ENCODE measurements at places on chromosomes 13 and 19.

- no peak for DNase-seq
Measured at GRCh38 chr13:51370116-51370515, 30.6 kb downstream of the SERPINE3 start.

DNA sequence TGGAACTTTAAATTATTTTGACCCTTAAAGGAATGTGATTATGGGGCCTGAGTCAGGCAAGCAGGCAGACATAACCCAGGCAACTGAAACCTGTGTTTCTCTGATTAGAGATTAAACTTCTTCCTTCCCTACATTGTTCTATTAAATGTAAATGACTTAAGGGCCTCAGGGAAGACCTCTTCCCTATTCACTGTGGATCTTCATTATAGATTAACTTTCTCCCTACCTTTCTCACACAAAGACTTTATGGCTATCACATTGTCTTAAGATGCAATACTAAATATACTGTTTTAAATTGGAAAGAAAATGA is 8.8 kb upstream of the METTL21C start:
- no peak for DNase-seq

- DNase-seq, result no peak
Measured at GRCh38 chr13:50948601-50949000, 39.0 kb downstream of the RNASEH2B start.

- DNase-seq, result no peak
Measured at GRCh38 chr13:84605927-84606326, 723.7 kb upstream of the SLITRK1 start.

GRCh38 chr19:49328741-49329140 is 3.8 kb upstream of the SLC6A16 start:
- no peak for DNase-seq

DNA sequence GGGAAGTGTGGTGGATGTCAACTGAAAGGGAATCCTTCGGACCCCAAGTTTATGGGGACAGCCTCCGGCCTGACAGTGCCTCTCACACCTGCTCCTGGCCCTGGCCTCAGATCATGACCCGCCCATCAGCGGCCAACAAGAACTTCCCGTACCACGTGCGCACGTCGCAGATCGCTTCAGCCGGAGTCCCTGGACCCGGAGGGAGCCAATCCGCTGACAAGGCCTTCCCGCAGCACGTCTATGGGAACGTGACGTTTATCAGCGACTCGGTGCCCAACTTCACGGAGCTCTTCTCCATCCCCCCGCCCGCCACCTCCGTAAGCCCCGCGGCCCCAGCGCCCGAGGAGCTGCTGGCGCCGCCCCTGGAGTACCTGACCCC is 2.0 kb upstream of the MEGF8 start:
- DNase-seq, result no peak

- DNase-seq, result peak; percentile 39
Measured at GRCh38 chr13:94784066-94784465, 71.7 kb upstream of the SOX21 start.

DNA sequence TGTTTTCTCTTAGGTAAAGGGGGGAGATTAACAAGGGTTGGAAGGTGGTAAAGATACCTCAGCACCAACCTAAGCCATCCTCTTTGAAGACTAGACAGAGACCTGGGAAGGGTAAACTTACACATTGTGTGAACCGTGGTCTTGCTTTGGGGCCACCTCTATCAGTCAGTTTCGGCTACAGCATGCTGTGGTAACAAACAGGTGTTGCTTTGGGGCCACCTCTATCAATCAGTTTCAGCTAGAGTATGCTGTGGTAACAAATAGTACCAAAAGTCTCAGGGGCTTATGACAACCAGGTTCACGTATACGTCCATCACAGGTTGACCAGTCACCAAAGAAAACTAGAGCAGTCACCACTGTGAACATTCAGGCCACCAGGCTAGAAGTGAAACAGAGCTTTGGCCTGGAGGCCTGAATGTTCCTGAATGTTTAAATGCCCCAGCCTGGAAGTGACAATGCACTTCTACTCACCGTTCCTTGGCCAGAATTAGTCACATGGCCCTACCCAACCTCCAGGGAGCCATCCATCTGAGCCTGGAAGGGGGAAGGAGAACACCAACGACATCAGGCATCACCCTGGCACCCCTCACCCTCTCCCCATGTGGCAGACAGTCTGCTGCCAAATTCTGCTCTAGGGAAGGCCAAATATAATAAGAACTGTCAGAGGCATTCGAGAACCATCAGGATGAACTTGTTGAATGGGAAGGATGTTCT is 3.8 kb downstream of the FXYD7 start:
- DNase-seq, result no peak

DNA sequence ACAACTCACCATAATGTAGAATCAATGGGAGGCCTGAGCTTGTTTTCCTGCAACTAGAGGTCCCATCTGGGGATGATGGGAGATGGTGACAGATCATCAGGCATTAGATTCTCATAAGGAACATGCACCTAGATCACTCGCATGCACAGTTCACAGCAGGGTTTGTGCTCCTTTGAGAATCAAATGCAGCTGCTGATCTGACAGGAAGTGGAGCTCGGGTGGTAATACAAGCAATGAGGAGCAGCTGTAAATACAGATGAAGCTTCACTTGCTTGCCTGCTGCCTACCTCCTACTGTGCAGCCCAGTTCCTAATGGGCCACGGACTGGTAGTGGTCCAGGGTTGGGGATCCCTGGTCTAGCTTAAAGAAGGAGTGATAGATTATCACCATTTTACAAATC is 33.0 kb downstream of the KPNA3 start:
- no peak for DNase-seq

DNA sequence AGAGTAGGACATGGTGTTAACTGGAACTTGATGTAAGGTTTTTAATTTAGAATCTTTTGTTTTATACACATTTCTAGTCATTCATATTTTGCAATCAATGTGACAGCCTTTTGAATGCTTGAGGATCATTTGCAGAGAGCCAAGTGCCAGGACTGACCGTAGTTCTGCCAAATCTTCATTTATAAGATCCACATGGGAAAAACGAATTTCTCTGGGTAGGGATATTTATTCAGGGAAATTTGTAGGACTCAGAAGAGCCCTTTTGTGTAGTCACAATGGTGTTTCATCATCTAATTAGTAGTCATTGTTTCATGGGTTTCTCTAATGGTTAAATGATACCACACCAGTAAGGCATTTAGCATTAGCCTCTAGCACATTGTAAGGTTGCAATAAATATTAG is 161.1 kb downstream of the LMO7 start:
- DNase-seq, result no peak

DNA sequence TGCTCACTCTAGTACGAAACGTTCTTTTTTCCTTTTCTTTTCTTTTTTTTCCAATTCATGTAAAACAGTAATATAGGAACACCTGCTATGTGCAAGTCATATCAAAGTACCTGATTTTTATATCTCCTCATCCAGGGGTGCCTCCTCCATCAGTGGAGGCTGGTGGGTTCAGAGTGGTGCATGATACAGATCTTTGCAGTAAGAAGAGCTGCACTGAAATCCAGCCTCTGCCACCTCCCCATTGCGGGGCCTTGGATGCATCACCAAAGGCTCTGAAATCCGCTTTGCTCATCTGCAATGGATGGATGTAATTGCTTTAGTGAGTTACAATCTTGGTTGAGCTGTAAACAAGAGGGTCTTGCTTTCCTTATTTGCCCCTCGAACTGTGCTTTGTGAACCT is 38.3 kb downstream of the GPR12 start:
- DNase-seq, result no peak

GRCh38 chr19:40521276-40521675 is 54.5 kb downstream of the SPTBN4 start:
- DNase-seq, result no peak

DNA sequence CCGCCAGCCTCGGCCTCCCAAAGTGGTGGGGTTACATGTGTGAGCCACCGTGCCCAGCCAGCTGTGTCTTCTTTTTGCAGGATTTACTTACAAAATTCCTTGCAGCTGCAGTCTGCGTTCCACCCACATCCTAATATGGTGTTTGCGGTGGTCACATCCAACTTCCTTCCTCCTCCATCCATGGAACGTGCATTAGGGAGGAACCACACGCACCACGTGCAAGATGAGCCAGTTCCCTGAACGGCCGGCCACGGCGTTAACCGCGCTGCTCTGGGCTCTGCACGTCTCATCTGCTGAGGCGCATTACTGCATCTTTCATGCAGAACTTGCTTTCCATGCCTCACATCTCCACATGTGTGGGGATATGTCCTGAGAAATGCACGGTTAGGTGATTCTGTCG is 13.0 kb upstream of the SIGLEC11 start:
- no peak for DNase-seq

GRCh38 chr19:54188215-54188871 is 1.0 kb downstream of the MBOAT7 start:
- no peak for DNase-seq

DNA sequence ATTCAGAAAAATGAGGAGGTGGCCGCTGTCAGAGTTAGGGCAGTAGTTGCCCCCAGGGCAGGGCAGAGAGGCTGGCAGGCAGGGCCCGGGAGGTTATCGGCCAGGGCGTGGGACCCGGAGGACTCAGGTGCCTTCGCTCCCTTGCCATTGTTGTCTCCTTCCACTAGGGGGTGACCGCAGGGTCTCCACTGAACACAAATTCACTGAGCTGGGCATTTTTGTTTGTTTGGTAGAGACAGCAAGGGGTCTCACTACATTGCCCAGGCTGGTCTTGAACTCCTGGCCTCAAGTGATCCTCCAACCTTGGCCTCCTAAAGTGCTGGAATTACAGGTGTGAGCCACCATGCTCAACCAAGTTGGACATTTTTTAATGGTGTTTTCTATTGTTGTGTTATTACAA is 25.1 kb downstream of the CARS2 start:
- DNase-seq, result no peak

DNA sequence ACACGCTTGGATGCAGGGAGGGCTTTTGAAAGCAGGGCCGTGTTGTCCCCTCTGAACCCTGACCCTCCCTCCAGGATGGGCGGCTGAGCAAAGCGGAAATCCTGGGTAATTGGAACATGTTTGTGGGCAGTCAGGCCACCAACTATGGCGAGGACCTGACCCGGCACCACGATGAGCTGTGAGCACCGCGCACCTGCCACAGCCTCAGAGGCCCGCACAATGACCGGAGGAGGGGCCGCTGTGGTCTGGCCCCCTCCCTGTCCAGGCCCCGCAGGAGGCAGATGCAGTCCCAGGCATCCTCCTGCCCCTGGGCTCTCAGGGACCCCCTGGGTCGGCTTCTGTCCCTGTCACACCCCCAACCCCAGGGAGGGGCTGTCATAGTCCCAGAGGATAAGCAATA is 15.2 kb downstream of the RCN3 start:
- no peak for DNase-seq

- DNase-seq, result no peak
Measured at GRCh38 chr19:13998426-13998825, 7.7 kb downstream of the RFX1 start.

DNA sequence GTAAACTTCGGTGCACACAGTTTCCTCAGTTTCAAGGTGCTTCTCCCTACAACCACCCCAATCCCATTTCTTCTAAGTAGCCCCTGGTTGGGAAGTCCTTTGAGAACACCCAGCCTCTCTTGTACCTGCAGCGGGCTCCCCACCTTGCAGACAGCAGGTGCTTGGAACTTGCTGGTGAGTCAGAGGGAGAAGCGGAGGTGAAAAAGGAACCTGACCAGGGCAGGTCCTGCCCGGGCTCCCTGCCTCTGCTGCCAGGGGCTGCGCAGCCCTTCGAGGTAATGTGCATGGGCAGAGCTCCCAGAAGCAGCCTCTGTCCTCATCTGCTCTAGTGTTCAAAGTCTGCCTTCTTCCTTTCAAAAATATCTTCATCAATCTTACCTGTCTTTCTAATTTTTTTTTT is 274.0 kb upstream of the SOX1 start:
- DNase-seq, result no peak

GRCh38 chr13:48496271-48497161 is 36.4 kb downstream of the RCBTB2 start:
- DNase-seq, result no peak

DNA sequence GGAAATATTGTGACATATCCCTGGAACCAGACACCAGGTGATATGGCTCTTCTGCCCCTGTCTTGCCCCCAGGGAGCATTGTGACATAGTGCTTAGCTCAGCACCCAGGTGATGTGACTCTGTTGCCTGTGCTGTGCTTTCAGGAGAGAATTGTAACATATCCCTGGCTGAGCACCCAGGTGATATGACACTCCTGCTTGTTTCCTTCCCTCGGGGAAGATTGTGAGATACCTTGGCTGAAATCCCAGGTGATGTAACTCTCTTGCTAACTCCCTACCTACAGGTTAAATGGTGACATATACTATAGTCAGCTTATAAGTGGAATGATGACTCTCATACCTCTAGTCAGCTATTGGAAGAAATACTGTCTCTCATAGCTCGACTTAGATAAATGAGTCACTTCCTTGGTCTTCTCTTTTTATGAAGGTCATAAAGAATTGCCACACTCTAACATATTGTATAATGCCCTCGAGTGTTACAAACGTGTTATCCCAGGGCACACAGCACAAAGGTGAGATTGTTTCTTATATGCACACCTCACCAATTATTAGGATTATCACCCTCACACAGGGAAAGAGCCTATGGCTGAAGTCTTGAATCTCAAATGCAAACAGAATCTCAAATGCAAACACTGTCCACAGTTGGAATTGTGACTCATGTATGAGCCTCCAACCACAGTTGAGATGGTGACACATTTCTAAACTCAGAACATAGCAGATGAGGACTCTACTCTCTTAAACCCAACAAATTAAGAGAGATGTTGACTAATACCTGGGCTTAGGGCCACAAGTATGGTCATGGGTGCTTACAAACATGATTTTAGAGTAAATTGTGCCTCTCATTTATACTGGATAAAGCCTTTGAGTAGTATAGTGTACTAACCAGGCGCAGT is 32.7 kb upstream of the ZNF254 start:
- DNase-seq, result no peak

DNA sequence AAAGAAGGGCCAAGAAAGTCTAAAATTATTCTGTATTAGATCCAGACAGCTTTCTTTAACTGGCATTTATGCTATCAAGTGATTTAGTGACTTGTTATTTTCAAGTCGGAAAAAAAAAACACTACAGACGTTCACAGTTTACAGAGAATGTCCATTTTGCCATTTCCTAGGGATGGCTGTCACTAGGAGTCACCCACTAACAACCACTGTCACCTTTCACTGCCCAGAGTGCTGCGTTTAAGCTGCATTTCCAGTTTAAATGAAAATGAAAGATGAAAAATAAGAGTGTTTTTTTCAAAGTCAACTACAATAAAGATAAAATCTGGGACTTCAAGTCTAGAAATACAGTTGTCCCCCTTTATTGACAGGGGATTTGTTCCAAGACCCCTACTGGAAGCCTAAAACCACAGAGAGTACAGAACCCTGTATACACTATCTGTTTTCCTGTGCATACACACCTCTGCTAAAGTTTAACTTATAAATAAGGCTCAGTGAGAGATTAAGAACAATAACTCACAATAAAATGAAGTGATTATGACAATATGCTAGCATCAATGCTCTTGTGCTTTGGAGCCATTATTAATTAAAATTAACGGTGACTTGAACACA is 112.5 kb downstream of the SACS start:
- no peak for DNase-seq

- DNase-seq, result no peak
Measured at GRCh38 chr19:13029893-13030292, 34.6 kb downstream of the NFIX start.

DNA sequence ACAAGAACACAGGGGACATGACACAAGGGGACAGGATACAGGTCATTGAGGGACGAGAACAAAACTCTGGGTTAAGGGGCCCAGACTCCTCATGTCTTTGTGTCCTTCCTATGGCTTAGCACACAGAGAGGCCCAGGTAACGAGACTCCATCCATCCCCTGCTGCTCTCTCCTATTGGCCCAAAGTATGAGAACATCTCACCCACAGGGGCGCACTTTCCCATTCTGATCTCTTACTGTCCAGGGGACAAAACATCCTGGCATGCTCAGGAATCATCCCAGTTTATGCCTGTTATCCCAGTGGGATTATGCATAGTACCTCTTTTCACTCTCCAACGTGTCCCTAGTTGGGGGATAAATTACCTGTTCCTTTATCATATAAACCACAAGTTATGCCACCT is 19.2 kb downstream of the C13orf42 start:
- no peak for DNase-seq

Measured in right hindlimb (tissue), 1 donor.